ENCODE measurements at places on chromosomes 6 and 20.

DNA sequence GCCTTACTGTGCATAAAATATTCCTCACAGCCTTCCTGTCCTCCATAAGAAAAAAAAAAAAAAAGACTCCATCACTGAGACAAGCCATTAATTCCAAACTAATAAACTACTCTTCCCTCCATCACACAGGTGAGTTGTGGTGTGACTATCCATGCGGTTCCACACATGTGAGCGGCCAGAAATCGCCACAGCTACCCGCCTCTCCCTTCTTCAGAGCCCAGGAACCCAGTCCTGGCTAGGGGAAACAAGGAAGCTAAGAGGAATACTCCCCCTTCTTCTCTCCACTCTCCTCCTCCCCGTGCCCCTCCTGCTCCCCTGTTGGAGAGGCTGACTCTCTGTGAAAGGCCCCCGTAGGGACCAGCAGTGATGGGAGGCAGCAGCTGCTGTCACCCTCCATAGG is 128.6 kb upstream of the ARID1B start:
- DNase-seq, result no peak

DNA sequence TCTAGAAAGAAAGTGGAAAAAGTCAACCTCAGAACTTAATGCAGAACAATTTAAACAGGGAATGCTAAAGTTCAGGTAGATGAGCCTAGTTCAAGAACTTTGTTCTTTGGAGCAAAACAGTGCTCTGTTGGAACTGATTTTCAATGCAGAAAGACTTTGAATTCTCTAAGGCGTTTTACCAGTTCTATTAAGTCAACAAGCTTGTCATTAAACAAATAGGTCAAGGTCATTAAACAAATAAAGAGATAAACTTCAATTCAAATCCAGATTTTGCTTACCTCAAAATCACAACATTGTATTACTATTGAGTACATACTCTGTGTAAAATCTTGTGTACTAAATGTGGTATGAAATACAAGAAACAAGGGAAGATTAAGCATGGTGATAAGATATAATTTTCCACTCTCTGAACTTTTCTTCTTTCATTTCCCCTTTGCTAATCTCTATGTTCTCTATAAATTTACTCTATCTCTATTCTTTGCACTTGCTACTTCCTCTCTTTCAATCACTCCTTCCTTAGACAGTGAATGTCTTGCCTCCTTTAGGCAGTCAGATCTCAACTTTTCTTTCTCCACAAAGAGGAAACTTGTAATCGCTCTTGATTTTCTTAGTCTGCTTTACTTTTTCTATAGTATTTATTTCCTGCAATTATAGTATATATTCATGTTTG is 160.8 kb upstream of the KHDRBS2 start:
- DNase-seq, result no peak

DNA sequence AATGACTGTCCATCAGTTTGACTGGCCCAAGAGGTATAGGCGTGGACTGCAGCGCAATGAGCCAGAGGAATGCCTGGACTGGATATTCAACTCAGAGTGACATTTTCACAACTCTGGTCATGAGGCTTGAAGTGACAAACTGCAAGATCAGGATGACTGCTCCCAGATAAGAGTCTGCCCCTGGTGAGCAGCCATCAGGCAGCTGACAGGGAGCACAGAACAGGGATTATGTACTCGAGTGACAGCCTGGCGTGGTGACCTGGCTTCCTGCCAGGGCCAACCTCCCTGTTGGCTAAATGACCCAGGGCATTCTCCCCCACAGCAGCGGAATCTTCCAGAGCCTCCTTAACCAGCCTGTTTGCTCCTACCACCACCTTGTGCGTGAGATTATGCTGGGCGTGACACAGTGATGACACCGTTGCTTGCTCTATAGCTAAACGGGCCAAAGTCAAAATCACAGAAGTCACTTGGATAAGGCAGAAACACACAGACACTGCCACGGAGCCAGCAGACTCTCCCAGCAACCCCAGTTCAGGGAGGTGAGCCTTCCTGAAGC is 209.1 kb upstream of the JARID2 start:
- DNase-seq, result no peak

DNA sequence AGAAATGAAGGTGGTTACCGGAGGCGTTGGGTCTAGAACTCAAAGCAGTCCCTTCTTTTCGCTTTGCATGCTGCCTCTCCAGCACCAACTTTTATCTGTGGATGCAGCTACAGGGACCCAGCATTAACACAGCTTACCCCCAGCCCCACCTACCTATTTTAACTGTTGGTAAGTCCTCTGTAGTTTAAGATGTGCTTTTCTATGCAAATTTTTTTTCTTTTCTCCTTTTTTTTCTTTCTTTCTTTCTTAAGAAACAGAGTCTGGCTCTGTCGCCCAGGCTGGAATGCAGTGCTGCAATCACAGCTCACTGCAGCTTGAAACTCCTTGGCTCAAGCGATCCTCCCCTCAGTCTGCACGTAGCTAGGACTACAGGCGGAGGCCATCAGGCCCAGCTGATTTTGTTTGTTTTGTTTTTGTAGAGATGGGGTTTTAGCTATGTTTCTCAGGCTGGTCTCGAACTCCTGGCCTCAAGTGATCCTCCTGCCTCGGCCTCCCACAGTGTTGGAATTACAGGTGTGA is 6.5 kb upstream of the USP45 start:
- DNase-seq, result no peak

DNA sequence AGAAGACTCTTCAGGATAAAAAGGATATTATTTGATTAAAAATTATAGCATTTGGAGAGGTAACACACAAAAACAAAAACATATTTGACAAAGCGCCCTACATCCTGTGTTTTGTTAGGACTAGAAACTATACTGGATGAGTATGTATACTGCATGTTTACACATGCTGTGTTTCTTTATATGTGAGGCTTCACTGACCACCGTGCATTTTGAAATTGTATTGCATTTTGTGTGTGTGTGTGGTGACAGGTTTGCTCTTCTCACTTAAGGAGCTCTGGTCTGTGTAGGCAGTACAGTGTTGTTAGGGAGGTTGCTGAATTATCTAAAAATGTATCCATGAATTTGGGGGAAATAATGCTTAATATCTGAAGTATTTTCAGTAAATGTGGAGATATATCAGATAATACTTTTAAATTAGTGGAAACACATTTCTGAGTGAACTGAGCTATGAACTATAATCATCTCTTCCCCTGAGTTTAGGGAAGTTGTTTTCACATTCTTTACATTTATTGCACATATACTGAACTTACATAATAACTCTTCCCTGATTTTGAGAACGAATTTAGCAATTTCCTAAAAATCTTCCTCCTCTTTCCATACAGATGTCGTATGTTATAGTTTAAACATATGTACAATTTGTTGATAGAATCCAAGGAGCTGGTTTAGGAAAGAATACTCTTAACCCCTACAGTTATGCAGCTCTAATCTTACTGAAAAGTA is 43.3 kb downstream of the TMEM170B start:
- no peak for DNase-seq

GRCh38 chr20:62236200-62236599 is 2.1 kb upstream of the OSBPL2 start:
- DNase-seq, result no peak

Measured in GM12865 (cell line).